ENCODE measurements at places on chromosomes 7 and 10.
A peak's percentile ranks its signal among the peaks of the same experiment; 100 is the strongest.

DNA sequence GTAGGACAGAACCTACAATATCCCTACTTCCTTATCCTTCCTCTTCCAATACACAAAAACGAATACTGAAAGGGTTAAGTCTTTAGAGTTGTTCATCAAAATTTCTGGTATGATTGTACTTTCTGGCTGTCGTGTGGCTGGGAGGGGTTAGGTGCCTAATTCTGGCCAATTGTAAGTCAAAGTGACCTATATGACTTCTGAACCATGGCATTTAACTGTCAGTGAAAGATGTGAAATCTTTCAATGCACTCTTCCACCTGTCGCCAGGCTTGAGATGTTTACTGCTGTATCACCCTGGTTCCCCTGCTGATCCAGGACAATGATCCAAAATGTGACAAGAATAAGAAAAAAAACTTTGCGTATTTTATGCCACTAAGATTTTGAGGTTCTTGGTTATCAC, 20.8 kb downstream of the EPC1 start:
- DNase-seq = no peak

- no peak for DNase-seq
These were observed 21.5 kb upstream of the SDHAF3 start for GRCh38 chr7:97096037-97096436.

DNA sequence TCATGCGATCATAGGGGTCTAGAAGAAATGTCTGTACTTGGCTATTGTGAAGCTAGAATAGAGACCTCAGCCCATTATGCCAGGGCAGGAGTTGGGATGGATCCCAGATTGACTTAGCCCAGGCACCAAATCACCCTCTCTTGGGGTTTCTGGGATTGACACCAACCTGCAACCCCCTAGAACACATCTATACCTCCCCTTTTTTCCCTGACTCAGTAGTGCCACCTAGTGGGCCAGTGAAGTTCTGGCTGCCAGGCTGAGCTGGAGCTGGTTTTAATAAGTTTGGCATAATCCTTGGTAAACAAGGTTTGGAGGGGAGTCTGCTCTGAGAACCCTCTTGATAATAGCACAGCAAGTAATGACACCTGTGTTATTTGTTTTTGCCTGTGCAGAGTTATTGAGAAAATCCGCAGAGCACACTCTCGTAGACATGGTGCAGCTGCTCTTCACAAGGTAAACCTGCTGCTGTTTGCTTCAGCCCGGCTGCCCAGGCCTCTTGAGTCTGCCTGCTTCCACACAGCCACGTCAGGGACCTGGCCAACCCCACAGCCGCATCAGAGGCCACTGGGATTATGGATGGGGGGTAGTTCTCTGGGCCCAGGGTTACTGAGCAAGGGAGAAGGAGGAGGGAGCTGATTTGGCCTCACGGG, 43.3 kb upstream of the NFKB2 start:
- peak; percentile 75 for DNase-seq

- DNase-seq = no peak
These were observed 748 bp upstream of the SH3PXD2A start for GRCh38 chr10:103855852-103856796.

GRCh38 chr10:10320956-10321355, 696.7 kb upstream of the CELF2 start:
- no peak for DNase-seq

DNA sequence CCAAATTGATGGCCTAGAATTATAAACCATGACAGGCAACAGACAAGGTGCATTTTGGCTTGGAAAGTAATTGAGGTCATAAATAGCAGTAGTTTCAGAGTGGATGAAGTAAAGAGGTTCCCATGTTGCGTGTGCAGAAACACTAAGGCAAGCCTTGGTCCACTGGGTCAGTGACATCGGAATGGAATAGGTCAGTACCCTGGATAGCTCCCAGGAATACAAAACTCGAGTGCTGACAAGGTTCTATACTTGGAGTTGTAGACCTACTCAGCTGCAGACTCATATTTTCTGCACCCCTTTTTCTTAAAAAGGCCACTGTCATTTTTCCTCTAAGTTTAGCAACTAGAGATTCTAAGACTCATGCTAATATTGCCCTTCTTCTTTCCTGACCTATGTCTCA, 132.8 kb downstream of the DYNC1I1 start:
- DNase-seq = no peak

DNA sequence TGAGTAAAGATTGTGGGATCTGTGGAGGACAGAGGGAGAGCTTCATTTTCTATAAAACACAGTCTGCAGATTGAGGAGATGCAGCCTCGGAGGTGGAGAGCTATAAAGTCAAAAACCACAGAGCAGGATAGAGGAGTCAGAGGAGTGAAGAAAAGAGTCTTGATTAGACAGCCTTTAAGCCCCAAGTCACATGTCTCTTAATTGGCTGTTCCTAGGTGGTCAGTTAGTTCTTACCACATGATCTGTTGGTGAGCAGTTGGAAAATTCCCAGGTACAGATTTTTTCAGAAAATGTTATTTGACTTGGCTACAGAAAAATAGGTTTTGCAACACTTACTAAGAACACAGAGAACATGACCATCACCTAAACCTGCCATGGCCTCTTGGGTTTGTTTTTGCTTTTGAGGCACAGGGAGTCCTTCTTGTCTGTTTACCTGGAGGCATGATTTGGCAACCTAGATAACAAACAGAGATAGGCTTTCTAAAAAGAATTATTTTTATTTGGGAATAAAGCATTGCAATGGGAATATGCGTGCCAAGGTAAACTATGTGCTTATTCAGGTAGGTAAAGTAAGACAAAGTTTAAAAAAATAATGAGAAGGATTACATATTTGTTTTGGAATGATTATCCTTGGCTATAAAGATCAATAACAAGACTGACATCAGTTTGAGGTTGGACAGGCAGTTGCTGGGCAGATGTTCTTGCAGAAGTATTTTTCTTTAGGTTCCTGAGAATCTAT, 604 bp upstream of the CYP3A43 start:
- no peak for DNase-seq

DNA sequence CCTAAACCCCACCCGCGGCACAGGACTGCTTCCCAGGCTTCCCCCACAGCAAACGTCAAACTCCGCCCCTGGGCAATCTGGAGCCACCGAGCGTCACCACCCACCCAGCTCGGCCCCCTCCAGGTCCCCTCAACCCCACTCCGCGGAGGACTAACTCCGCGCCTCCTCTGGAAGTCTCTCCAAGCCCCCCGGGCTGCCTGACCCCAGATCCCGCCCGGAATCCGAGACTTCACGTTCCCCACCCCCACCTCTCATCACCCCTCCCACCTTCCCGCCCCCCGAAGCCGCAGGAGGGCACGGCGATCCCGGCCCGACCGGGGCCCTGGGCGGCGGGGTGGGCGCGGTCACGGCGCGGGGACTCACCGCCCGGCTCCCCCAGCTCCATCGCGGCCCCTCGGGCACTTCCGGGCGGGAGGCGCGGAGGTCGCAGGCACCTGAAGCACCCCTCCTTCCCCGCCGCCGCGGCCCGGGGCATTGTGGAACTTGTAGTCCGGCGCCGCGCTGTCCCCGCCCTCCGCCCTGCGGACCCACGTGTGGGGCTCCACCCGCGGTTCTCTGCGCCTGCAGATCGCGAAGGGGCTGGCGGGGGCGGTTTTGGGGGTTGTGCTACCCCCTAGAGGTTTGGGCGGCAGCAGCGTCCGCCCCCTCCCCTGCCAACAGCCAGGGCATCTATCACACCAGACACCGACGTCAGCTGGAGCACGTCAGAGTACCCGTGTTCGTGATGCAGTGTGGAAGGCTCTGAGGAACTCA, at the start of gene TMUB1:
TSS of gene TMUB1 (minus strand) at position 423 of the 753 bp plus-strand sequence. CDS start 930 bp downstream, outside the sequence.
- peak; percentile 91 for DNase-seq

GRCh38 chr10:114925587-114926586, 12.1 kb upstream of the TRUB1 start:
- no peak for DNase-seq

DNA sequence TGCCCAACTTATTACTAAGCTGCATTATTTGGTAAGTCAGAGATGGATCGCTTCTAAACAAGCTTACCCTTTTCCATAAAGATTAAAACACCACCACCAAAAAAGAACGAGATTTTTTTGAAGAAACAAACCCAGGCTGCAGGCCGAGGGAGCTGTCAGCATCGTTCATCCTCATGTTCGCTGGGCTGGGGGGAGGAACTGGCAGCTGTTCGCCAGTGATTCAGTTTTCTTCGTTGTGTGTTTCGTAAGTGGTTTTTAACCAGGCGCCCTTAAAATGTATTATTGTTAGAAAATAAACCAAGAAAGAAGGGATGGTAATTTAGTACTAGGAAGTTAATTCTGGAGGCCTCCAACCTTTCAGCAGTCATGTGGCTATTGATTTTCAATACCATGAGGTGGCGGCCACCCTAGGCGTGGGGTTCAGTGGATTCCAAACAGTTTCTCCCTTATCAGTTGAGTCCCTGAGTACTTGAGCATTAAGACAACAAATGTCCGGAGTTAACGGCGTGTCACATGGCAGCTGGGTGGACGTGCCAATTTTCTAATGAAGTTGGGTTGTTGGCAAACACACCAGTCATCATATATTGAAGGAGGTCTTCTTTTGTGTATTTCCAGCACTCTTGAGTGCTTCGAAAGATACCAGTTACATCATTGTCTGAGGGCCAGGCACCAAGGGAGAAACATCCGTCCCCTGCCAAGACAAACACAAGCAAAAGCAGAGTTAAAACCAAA, 173.2 kb downstream of the EBF3 start:
- no peak for DNase-seq

- no peak for DNase-seq
These were observed 42.5 kb downstream of the STK32C start for GRCh38 chr10:132264966-132265889.

- no peak for DNase-seq
These were observed at the start of gene BICC1 for GRCh38 chr10:58512491-58513187. BICC1 (plus strand) TSS chr10:58512872; CDS start chr10:58513144, 272 bp downstream.

DNA sequence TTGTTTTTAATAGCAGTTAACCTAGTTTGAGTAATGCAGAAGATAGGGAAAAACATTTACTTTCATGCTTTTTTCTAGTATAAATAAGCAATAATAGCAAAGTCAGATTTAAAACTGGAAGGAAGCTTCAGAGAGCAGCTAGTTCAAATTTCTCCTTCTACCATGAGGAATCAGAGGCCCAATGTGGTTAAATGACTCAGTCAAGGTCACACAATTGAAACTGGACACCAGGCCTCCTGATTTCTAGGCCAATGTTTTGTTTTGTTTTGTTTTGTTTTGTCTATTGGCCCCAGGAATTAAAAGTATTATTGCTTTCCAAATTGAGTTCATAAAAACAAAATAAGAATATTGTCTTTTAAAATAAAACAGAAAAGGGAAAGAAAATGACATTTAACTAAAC, 122.3 kb downstream of the TRIL start:
- DNase-seq = no peak

- no peak for DNase-seq
These were observed 91.6 kb upstream of the CCDC6 start for GRCh38 chr10:59997827-59998525.

- no peak for DNase-seq
These were observed 18.5 kb upstream of the FOXL3 start for GRCh38 chr7:271266-272107.

DNA sequence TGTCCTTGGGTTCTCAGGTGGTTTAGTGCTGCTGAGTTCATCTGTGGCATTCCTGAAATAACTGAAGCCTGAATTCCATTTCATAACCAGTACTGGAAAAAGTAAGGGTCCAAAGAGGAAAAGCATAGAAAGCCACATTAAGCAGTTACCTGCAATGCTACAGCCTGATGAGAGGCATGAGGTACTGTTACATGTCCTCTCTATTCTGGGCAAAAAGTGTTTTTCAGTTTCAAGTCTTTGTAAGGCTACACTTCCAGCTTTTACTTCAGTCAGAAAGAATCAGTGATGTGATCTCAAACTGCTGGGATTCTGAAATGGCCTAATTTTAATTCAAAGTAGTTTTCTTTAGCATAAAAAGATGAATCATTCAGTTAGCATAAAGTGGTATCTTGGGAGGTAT, 369.5 kb downstream of the PHF14 start:
- DNase-seq = no peak

GRCh38 chr7:140333223-140333622, 65.1 kb downstream of the SLC37A3 start:
- no peak for DNase-seq

GRCh38 chr10:81959016-81959415, 84.0 kb downstream of the NRG3 start:
- no peak for DNase-seq

DNA sequence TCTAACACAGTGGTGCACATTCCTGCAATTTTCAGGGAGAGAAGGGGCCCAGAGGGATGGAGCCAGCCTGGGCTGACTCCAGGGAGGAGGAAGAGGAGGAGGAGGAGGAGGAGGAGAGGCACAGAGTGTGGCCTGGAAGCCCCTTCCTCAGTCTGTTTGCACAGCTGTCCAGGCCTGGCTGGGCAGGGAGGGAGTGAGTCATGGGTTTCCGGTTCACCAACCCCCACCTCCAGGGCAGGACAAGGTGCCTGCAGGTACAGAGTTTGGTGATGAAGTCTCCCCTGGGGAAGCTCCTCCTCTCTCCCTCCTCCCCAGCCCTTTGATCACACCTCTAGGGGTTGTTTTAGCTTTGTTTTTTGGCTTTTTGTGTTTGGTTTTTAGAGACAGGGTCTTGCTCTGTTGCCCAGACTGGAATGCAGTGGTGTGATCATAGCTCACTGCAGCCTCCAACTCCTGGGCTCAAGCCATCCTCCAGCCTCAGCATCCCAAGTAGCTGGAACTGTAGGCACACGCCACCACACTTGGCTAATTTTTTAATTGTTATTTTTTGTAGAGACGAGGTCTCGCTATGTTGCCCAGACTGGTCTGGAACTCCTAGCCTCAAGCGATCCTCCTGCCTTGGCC, 77.5 kb upstream of the CUX1 start:
- no peak for DNase-seq

- DNase-seq = no peak
These were observed 111.7 kb downstream of the UNCX start for GRCh38 chr7:1344421-1344820.

GRCh38 chr10:71421075-71421434, 24.3 kb downstream of the CDH23 start:
- no peak for DNase-seq

DNA sequence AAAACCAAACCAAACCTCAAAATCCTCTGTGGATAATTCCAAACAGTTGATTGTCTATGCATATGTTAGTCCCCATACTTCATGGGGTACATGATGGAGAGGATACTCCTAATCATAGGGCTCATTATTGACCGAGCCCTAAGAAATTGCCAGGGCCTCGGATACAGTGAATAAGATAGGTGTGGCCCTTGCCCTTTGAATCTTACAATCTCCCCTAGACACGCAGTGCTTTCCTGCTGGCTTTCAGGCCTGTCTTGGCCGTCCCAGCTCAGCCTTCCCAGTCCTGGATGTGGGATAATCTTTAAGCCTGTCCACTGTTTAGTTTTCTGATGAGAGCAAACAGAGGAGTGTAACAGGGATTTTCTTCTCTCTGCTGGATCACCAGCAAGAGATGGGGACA, 161.8 kb downstream of the TMEM178B start:
- no peak for DNase-seq

DNA sequence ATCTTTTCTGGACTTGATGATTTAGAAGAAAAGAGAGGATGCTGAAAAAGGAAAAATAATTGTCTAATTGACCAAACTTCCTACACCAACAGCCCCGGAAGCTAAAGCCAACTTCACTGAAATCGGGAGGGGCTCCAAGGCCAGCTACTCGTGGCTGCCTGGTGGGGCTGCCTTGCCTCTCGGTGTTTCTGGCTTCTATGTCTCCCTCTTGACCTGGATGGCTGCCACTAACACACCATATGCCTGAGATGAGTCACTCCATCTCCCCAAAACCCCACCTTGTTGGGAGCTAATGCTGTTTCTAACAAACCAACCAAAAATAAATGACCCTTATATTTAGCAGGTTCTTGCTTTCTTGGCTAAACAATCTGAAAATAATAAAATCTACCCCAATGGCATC, 87.6 kb upstream of the AFAP1L2 start:
- DNase-seq = no peak

Data from CD4-positive, alpha-beta T cell treated with Interleukin-12 subunit alpha and Interleukin-12 subunit beta, for 1 hour (primary cell).